ENCODE measurements at places on chromosomes 12 and 14. TPM values are rescaled to one million over a fixed set of nuclear protein-coding genes. Genes with fewer than 3 reads are reported as not detected.

The FCF1 gene
- 21.0 TPM for total RNA-seq

The PRR13 gene
- total RNA-seq = 110 TPM

The DIO2 gene
- 70.4 TPM for total RNA-seq

The PTCSC3 gene
- not detected for total RNA-seq

The ATF7 gene
- 9.7 TPM for total RNA-seq

The OR6S1 gene
- not detected for total RNA-seq

The LMO3 gene
- total RNA-seq = 0.58 TPM

The RFLNA gene
- 0.18 TPM for total RNA-seq

The TAS2R50 gene
- not detected for total RNA-seq

The ASIC1 gene
- total RNA-seq = 1.4 TPM

The FAM186B gene
- total RNA-seq = not detected

The FZD10 gene
- not detected for total RNA-seq

The SCNN1A gene
- 0.29 TPM for total RNA-seq

The CLEC2D gene
- total RNA-seq = 7.8 TPM

The C14orf119 gene
- total RNA-seq = 75.5 TPM

The ADSS1 gene
- 0.58 TPM for total RNA-seq

The KLHDC1 gene
- total RNA-seq = 3.4 TPM

The LRTM2 gene
- not detected for total RNA-seq

The LYSET gene
- 9.2 TPM for total RNA-seq

The SLC39A9 gene
- total RNA-seq = 89.7 TPM

The ZDHHC22 gene
- total RNA-seq = not detected

The KLRC2 gene
- not detected for total RNA-seq

The KRT6C gene
- not detected for total RNA-seq

The GPRC5D gene
- not detected for total RNA-seq

The PSMA3 gene
- 160 TPM for total RNA-seq

The PRH2 gene
- not detected for total RNA-seq

The WNT1 gene
- total RNA-seq = not detected

The VDR gene
- 1.2 TPM for total RNA-seq

The KRT85 gene
- not detected for total RNA-seq

The ANO6 gene
- 36.6 TPM for total RNA-seq

The TRPV4 gene
- 2.5 TPM for total RNA-seq

The PAPLN gene
- total RNA-seq = 5.2 TPM

The PLEKHG3 gene
- total RNA-seq = 2.3 TPM

The C12orf54 gene
- not detected for total RNA-seq

The OR6C6 gene
- total RNA-seq = not detected

The SINHCAF gene
- 16.4 TPM for total RNA-seq

The C14orf39 gene
- not detected for total RNA-seq

The OTUB2 gene
- 1.6 TPM for total RNA-seq
